ENCODE measurements at places on chromosomes 16 and 17.
A peak's percentile ranks its signal among the peaks of the same experiment; 100 is the strongest.

DNA sequence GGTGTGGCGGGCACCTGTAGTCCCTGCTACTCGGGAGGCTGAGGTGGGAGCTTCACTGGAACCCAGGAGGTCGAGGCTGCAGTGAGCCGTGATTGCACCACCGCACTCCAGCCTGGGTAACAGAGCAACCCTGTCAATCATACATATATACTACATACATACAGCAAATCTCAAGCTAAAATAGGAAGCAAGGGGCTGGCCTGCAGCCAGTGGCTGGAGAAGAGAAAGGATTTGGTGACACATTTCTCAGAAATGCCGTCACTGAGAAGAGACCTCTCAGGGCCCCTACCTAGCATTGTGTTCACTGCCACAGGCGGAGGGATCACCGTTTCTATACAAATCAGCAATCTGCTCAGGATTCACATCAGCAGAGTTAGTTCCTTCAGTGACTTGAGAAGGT lies 16.9 kb downstream of the NARF start:
- peaks cover 75% of the 10 kb centered on the region for H3K36me3 ChIP-seq
- no peaks in the 10 kb centered on the region for H3K4me1 ChIP-seq
- no peak for DNase-seq
- no peak overlapping the region for H3K4me3 ChIP-seq
- no peaks in the 10 kb centered on the region for H3K27me3 ChIP-seq

- H3K36me3 ChIP-seq: no peaks in the 10 kb centered on the region
- H3K4me3 ChIP-seq: no peak overlapping the region
- H3K4me1 ChIP-seq: peaks cover 66% of the 10 kb centered on the region
- DNase-seq: no peak
- H3K27me3 ChIP-seq: no peaks in the 10 kb centered on the region
These were observed 40.2 kb downstream of the SPOP start for GRCh38 chr17:49637739-49638138.

DNA sequence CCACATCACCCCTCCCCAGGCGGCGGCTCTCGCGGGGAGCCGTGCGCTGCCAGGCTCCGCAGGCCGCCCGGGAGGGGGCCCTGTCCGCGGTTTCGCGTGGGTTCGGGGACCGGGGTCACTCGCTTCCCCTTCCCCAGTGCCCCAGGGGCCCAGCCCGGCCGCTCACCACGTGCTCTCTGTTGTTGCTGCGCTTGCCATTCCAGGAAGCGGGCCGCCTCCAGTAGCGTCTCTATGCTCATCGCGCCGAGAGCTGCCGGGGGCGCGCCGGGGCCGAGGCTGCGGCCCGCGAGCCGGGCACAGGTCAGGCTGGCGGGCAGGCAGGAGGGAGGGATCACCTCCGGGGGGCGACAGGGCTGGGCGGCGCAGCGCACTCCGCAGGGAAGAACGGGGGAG lies 390 bp downstream of the MNT start:
- peak overlapping the region; percentile 91 for H3K27ac ChIP-seq
- no peak for DNase-seq
- no peaks in the 10 kb centered on the region for H3K27me3 ChIP-seq
- peaks cover 12% of the 10 kb centered on the region for H3K4me1 ChIP-seq
- no peaks in the 10 kb centered on the region for H3K36me3 ChIP-seq

DNA sequence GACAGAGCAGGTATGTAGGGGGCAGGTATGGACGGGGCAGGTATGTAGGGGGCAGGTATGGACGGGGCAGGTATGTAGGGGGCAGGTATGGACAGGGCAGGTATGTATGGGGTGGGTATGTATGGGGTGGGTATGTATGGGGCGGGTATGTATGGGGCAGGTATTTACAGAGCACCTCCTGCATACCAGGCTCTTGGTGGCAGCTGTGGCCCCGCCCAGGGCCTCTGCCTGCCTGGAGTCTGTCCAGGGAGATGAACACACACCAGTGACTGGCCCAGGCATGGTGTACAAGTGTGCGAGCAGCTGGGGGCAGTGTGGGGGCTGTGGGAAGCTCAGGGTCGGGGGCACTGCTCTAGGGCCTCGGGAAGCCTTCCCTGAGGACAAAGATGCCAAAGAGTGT lies 4.4 kb downstream of the RPL3L start:
- H3K36me3 ChIP-seq: no peaks in the 10 kb centered on the region
- DNase-seq: no peak
- peaks cover 11% of the 10 kb centered on the region for H3K27me3 ChIP-seq

DNA sequence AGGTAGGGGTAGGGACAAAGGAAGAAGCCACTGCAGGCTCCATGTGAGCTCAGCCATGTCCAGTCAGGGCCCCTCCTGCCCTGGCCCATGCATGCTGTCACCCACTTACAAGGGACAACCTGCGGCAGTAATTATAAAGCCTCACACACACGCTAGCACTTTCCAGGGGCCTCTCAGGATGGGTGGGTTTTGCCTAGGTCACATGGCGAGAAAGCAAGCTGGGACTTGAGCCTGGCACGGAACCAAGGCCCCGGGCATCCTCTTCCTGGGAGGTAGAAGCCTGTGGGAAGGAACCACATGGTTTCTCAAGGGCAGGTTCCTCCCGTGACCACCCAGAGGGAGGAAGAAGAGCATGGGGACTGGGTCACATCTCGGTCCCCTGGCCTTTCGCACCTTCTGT lies 7.0 kb downstream of the ZNF319 start:
- peaks cover 25% of the 10 kb centered on the region for H3K36me3 ChIP-seq
- no peak for DNase-seq
- H3K27me3 ChIP-seq: no peaks in the 10 kb centered on the region

GRCh38 chr16:29756654-29757053 lies 10.9 kb upstream of the C16orf54 start:
- H3K4me3 ChIP-seq: no peak overlapping the region
- no peaks in the 10 kb centered on the region for H3K27me3 ChIP-seq
- no peaks in the 10 kb centered on the region for H3K36me3 ChIP-seq
- H3K27ac ChIP-seq: no peak overlapping the region
- DNase-seq: no peak
- H3K4me1 ChIP-seq: no peaks in the 10 kb centered on the region

DNA sequence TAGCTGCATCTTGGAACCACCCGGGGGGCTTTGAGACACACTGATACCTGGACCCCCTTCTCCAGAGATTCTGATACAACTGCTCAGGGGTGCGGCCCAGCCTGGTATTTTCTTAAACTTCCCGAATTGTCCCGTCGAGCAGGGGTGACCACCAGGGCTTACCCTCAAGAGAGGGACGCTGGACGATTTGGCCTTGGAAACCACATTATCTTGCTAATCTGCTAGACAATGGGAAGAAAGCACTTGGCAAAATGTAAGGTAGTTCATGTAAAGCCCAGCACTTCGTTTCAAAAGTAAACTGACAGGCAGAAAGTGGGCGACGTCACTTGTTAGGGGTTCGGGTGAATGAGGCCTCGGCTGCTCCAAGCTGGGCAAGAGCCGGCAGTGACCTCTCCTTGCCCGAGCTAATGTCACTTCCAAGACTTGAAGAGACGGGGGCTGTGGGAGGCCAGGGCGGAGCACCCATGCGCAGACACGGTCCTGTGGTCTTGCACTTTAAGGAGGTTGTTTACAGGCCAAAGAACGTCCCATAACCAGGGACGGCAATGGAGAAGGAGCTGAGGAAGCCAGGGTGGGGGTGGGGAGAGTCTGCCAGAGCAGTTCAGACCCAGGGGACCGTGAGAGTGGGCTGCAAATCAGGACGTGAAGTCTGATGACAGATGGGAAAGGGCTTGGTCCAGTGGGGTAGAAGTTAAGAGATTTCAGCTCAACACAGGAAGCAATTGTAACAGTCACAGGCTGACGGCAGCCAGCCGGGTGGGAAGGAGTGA lies 152.7 kb upstream of the GSE1 start:
- no peaks in the 10 kb centered on the region for H3K27me3 ChIP-seq
- H3K27ac ChIP-seq: no peak overlapping the region
- DNase-seq: no peak
- H3K36me3 ChIP-seq: no peaks in the 10 kb centered on the region
- H3K4me3 ChIP-seq: no peak overlapping the region
- H3K4me1 ChIP-seq: no peaks in the 10 kb centered on the region

- no peak overlapping the region for H3K4me3 ChIP-seq
- no peaks in the 10 kb centered on the region for H3K4me1 ChIP-seq
- no peaks in the 10 kb centered on the region for H3K27me3 ChIP-seq
- no peak overlapping the region for H3K27ac ChIP-seq
- H3K36me3 ChIP-seq: no peaks in the 10 kb centered on the region
These were observed 1220.4 kb downstream of the CDH8 start for GRCh38 chr16:60815865-60816264.

DNA sequence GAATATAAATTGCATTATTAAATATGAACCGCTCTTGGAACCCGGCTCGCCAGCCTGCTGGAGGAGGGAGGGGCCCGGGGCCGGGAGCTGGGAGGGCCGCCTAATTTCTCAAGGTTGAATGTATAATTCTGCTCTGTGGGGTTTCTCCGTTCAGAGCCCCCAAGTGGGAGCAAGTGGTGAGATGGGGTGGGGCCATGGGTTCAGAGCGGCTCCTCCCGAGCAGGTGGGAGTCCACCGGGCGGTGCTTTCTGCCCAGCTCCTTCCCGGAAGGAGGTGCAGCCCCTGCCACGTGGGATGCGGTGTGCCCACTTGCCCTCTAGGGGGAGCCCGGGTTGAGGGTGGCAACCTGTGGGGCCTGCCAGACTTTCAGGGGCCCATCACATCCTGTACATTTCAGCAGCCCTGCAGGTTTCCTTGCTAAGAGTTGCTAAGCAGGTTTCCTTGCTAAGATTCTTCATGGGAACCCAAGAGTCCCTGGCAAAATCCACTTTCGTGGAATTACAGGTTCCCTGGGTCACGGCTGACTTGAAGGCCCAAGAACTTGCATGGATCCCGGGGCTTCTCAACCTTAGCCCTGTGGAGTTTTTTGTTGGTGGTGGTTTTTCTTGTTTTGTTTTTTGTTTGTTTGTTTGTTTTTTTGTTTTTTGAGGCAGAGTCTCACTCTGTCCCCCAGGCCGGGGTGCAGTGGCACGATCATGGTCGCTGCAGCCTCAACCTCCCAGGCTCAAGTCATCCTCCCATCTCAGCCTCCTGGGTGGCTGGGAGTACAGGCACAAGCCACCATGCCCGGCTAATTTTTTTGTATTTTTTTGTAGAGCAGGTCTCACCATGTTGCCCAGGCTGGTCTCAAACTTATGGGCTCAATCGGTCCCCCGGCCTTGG lies 196.7 kb upstream of the GSE1 start:
- no peak overlapping the region for H3K27ac ChIP-seq
- no peak overlapping the region for H3K4me3 ChIP-seq
- H3K4me1 ChIP-seq: peaks cover 4% of the 10 kb centered on the region
- no peak for DNase-seq
- H3K36me3 ChIP-seq: no peaks in the 10 kb centered on the region

DNA sequence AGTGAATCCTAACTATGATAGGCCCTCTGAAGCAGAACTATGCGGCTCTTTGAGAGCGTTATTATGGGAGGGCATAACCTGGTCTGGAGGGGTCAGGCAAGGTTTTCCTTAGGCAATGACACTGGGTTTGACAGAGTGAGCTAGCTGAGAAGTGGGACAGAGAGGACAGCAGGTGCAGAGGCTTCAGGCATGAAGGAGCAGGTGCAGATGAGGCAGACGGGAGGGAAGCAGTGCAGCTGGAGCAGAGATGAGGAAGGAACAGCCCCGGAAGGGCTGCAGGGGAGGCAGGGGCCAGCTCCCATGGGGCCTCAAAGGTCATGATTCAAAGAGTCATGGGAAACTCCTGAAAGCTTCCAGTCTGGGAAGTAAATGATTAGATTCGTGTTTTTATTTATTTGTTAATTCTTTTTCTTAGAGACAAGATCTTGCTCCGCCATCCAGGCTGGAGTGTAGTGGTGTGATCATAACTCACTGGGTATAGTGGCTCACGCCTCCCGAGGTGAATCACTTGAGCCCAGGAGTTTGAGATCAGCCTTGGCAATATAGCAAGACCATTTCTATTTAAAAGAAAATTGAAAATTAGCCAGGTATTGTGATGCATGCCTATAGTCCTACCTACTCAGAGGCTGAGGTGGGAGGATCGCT lies 5.4 kb downstream of the MARCHF10 start:
- no peak overlapping the region for H3K4me3 ChIP-seq
- H3K27ac ChIP-seq: no peak overlapping the region
- H3K36me3 ChIP-seq: no peaks in the 10 kb centered on the region
- H3K4me1 ChIP-seq: no peaks in the 10 kb centered on the region

GRCh38 chr17:151004-151403 lies 13.6 kb downstream of the SCGB1C2 start:
- H3K27ac ChIP-seq: no peak overlapping the region
- no peaks in the 10 kb centered on the region for H3K36me3 ChIP-seq
- DNase-seq: no peak
- no peak overlapping the region for H3K4me3 ChIP-seq

DNA sequence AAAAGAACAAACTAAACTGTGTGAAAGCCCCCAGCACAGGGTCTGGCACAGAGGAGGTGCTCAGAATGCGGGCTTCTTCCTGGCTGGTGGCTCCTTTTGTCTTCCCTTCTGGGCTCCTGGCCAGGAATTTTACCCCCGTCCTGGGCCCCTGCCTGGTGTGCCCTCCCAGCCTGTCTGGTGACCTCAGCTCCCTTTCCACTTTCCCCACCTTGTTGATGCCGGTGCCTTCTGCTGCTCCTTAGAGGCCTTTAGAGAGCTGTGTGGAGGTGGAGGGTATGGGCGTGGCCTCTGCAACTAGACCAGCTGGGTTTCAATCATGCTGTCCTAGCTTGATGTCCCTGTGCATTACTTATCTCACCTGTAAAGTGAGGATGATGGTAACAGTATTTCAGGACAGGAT lies 16.8 kb downstream of the PIRT start:
- no peak overlapping the region for H3K4me3 ChIP-seq
- H3K4me1 ChIP-seq: no peaks in the 10 kb centered on the region
- no peaks in the 10 kb centered on the region for H3K27me3 ChIP-seq
- DNase-seq: no peak
- no peak overlapping the region for H3K27ac ChIP-seq

DNA sequence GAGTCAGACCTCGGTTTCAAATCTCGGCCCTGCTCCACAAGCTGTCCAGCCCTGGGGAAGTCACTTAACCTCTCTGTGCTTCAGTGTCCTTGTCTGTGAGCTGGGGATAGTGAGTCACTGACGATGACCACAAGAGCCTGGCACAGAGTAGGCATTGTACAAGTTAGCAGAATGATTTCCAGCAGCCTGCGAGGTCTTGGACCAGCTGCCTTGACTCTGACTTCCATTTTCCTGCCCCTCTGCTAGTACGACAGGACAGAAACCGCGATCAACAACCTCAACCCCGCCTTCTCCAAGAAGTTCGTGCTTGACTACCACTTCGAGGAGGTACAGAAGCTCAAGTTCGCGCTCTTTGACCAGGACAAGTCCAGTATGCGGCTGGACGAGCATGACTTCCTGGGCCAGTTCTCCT lies 20.7 kb downstream of the CPNE2 start:
- no peak overlapping the region for H3K4me3 ChIP-seq
- H3K4me1 ChIP-seq: peaks cover 24% of the 10 kb centered on the region
- peak overlapping the region; percentile 54 for H3K27ac ChIP-seq
- peaks cover 34% of the 10 kb centered on the region for H3K36me3 ChIP-seq
- no peaks in the 10 kb centered on the region for H3K27me3 ChIP-seq

Data from tibial artery (tissue), 4 donors.